Muscle of back (tissue), 13 donors: ENCODE measurements at places on chromosomes 7 and 10. TPM values are rescaled to one million over a fixed set of nuclear protein-coding genes. Genes with fewer than 3 reads are reported as not detected.

Gene WDR86
- 1.7 TPM for polyA plus RNA-seq

Gene NUP205
- polyA plus RNA-seq, result 35.7 TPM

- no peak for DNase-seq
These were observed 1.1 kb upstream of the SLC25A13 start for GRCh38 chr7:96322847-96323461.

- no peak for DNase-seq
These were observed 43.3 kb upstream of the AMPH start for GRCh38 chr7:38674513-38674912.

Gene SPDYE9
- polyA plus RNA-seq, result 0.12 TPM

DNA sequence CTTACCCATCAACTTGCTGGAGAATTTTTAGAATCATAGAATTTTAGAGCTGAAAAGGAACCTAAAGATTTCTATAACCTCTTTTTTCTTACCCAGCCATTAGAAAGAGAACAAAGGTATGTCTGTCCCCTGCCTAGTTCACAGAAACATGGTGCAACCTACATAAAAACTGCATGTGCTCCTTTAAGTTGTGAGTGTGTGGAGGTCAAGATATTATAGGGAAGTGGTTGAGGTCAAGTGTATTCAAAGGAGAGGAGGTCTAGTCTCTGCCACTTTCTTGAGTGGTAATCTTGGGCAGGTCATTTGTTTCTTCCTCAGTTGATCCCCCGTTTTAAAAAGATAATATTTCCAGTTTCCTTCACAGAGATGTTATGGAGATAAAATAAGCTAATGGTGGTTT, 6.4 kb downstream of the UBTD1 start:
- DNase-seq, result no peak

Gene OPN4
- 2.9 TPM for polyA plus RNA-seq

GRCh38 chr10:113983552-113983951, 60.1 kb upstream of the ADRB1 start:
- DNase-seq, result no peak

DNA sequence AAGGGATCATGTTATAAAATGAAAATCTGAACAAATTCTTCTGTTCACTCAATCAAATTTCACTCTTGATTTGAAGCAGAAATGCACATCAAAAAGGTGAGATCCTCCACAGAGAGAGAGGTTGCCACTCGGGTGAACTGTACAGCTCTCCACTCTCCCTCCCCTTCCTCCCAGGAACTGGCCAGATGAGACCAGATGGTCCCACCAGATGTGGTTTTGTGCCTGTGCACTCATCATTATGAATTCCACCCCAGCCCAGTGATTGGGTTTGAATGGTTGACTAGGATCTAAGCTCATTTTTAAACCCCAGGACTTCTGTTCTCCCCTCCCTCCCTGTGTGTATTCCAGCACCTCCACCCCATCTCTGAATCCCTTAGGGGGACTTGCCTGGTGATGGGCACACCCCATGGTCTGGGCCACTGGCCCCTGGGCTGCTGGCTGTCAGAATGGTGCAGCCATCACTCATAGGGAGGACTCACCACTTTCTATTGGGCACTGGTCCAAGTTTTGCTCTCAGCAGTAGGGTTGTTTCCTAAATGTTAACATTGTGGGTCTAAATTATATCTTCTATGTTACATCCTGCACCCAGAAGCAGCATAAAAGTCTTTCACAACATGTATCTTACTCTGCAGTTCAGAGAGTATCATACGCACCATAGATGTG, 393.1 kb downstream of the TNS3 start:
- DNase-seq, result no peak

DNA sequence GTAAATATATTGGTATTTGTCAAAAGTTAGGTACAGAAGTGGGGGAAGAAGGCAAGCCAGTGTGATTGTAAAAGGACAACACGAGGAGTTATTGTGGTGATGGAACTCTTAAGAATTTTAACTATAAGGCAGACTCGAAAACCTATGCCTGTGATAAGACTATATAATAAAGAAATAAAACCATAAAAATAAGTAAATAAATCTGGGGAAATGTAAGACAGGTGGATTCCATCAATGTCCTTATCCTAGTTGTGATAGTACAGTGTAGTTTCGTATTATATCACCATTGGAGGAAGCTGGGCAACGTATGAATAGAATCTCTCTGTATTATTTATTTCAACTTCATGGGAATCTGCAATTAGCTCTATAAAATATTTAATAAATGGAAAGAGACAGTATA, 395.7 kb downstream of the CDC14C start:
- no peak for DNase-seq

GRCh38 chr7:99579956-99580777, 17.9 kb upstream of the TMEM225B start:
- peak; percentile 81 for DNase-seq

DNA sequence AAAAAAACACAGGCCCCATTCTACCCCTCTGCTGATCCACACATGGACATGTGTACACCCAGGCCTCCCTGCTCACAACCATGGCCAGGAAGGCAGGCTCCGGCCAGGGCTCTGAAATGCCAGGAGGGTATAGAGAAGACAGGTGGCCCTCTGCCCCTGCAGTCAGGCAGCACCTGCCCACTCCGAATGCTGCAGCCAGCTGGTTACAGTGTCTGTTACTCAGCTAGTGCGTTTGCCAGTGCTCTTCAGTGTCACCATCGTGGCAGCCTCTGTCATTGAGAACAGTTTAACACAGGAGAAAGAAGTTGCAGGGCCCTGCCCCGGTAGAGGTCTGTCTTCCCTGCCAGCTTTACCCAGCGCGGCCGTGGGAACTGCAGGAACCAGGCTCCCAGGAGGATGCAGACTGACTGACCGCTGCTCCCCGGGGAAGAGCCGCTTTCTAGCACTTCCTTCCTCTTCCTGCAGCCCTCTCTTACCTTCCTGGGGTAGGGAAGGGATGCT, 128.8 kb upstream of the FAM20C start:
- no peak for DNase-seq

- no peak for DNase-seq
These were observed 74.0 kb upstream of the NANOS1 start for GRCh38 chr10:118955531-118955930.

DNA sequence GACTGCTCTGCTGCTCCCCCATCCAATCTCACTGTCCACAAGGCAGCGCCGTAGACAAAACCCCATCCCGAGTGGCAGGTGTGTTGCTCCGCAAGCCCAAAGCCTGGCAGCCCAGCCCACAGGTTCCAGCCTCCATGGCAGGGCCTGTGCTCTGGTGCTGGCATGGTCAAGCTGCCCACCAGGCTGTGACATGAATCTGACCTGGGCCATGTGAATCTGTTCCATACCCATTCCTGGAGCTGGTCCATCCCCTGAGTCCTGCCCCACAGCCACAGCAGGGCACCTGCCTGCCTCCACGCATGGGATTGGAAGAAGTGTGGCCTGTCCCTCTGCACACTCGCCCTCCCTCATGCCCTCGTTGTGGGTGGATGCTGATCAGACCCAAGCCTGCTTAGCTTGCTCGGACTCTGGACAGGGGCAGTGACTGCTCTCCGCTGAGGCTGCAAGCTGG, 128.8 kb downstream of the PTPN20 start:
- no peak for DNase-seq

- DNase-seq, result no peak
These were observed 36.6 kb downstream of the PALD1 start for GRCh38 chr10:70515035-70515667.

- DNase-seq, result no peak
These were observed 129.7 kb downstream of the ADRA2A start for GRCh38 chr10:111206521-111206920.

- DNase-seq, result no peak
These were observed 587.7 kb downstream of the KCNMA1 start for GRCh38 chr10:77049896-77050295.

- DNase-seq, result no peak
These were observed 145.3 kb downstream of the DIP2C start for GRCh38 chr10:543862-544822.

Gene SPDYE16
- 4.4 TPM for polyA plus RNA-seq

DNA sequence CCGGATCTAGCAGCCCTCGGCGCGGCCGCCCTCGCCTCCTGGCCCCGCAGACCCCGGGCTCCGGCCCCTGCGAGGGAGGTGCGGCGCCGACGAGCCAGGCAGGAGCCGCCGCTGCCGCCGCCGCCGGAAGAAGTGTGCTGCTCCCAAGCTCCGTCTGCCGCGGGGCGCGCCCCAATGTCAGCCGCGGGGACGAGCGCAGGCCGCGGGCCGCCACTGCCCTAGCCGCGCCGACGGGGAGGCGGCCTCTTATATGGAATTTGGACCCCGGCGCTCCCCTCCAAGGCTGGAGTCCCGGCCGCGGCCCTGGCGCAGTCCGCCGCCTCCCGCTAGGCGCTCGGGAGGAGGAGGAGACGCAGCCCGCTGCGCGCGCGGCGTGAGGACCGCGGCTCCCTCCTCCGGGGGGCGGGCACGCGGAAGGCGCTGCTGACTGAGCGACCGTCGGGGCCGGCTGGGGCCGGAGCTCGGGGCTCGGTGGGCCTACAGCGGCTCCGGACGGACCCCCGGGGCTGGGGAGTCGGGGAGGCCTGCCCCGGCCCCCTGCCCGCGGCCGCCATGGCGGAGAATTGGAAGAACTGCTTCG, at the start of gene TRIM8:
TSS of gene TRIM8 (plus strand) at position 414 of the 580 bp plus-strand sequence. CDS start at position 553, 139 bp downstream.
- peak; percentile 84 for DNase-seq

Gene ZNF487
- 6.2 TPM for polyA plus RNA-seq

DNA sequence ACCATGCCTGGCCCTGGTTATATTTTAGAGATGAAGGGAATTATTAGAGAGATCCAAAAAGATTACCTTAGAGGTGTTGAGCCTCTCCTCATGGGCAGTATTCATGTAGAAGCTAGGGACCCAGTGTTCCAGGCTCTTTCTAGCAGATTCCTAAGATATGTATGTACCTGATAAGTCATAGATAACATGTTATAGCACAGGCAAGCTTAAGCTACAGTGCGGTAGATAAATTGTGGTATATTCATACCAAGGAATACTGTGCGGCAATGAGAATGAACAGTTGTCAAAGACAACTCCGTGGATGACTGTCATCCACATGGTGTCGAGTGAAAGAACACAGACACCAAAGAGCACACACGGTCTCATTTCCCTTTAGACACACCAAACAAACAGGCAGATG, 53.1 kb downstream of the TACR2 start:
- no peak for DNase-seq

DNA sequence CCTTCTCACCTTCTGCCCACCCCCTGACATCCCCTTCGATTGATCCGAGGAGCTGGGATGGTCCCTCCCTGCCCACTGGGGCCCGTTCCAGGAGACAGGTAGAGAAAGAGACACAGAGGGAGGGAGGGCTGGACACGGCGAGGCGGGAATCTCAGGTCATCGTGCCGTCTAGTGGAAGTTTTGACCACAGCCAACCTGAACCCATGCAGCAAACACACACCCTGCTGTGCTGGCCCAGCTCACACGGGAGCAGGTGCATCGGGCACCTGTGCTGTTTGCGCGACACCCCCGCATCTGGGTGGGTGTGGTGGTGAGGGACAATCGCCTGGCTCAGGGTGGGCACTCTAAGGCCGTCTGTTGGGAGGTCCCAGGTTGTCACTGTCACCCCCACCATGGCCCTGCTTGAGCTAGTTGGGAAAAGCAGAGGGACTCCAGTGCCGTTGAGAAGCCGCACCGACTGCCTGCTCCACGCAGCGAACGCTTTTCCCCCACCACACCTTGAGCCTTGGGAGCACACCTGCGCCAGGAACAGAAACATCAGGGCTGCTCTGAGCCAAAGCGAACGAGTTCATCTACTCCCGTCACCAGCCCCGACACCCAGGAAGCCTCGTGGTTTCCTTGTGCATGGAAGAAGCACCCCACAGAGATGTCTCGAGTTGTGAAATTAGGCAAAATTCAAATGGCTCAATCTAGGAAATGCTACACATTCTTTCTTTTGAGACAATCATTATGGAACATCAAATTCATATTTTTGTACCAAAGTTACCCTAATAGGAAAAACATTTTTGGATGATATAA, 285.8 kb downstream of the DNAJB6 start:
- no peak for DNase-seq

DNA sequence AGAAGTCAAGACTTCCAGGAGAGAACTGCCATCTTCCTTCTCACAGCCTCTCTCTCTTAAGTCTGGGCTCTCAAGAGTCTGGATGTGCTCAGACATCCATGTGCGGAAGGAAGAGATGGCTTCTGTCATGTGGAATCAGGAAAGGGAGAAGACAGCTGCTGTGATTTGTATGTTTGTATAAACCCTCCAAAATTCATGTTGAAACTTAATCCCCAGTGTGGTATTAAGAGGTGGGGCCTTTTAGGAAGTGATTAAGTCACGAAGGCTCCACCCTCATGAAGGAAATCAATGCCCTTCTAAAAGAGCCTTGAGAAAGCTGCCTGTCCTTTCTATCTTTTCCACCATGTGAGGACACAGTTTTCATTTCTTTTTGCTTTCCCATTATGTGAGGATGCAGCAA, 73.9 kb upstream of the PTN start:
- no peak for DNase-seq

DNA sequence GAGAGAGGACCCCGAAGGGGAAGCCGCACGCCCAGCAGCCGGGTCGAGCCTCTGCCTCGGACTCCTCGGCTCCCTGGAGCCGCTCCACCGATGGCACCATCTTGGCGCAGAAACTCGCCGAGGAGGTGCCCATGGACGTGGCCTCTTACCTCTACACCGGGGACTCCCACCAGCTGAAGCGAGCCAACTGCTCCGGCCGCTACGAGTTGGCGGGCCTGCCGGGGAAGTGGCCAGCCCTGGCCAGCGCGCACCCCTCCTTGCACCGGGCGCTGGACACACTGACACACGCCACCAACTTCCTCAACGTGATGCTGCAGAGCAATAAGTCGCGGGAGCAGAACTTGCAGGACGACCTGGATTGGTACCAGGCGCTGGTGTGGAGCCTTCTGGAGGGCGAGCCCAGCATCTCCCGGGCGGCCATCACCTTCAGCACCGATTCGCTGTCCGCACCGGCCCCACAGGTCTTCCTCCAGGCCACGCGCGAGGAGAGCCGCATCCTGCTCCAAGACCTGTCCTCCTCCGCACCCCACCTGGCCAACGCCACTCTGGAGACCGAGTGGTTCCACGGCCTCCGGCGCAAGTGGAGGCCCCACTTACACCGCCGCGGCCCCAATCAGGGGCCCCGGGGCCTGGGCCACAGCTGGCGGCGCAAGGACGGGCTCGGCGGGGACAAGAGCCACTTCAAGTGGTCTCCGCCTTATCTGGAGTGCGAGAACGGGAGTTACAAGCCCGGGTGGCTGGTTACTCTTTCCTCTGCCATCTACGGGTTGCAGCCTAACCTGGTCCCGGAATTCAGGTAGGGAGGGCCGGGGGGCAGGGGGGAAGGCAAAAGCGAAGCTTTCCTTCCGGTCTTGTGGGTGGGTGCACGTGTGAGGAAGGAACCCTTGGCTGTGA, 973 bp downstream of the GPR158 start:
- no peak for DNase-seq
